ENCODE measurements at places on chromosomes 7 and 10. TPM values are rescaled to one million over a fixed set of nuclear protein-coding genes. Genes with fewer than 3 reads are reported as not detected.

PPP3CB gene
- total RNA-seq, result 22.1 TPM

CHST12 gene
- 2.6 TPM for total RNA-seq

MYO1G gene
- under 0.01 TPM for total RNA-seq

FLNC gene
- 99.0 TPM for total RNA-seq

PIP gene
- not detected for total RNA-seq

All from smooth muscle cell of bladder (primary cell).